Hematopoietic multipotent progenitor cell treated with erythropoietin and hydrocortisone succinate and interleukin-3 and kit ligand, for 8 days (in vitro differentiated cells): ENCODE measurements at places on chromosomes 16 and 17.

DNA sequence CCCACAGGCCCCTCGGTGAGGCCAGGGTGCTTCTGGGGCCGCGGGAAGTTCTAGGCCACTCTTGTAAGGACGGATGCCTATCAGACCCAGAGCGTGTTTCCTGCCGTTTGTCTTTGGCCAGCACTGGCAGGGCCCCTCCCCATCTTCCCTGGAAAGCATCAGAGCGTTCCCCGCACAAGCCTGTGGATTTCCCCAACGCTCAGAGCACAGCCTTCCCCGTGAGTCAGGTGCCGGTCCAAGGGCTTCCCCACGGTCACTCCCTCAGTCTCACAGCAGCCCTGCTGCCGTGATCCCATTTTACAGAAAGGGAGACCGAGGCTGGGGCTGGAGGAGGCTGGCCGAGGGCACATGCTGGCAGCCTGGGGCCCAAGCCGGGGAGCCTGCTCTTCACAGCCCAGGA lies 33.7 kb downstream of the CRISPLD2 start:
- DNase-seq = no peak

DNA sequence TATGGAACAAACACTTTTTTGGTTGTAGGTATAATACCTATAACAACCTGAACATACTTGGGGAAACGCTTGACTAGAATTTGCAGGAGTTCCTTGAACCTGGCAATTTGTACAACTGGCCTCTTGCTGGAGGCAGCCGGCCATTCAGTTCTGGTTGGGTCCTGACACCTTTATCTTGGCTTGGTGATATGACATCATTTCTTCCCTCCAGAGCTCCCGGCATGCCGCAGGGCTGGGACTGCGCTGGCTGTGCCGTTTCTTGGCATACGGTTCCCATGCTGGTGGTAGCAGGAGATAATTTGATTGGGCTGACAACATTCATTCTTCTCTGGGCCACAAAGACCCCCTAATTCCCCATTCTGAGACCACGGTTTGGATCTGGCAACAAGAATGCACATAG lies 87.5 kb downstream of the ASIC2 start:
- no peak for DNase-seq

- peak; percentile 18 for DNase-seq
These were observed 789 bp downstream of the CSNK1D start for GRCh38 chr17:82272495-82273326.

DNA sequence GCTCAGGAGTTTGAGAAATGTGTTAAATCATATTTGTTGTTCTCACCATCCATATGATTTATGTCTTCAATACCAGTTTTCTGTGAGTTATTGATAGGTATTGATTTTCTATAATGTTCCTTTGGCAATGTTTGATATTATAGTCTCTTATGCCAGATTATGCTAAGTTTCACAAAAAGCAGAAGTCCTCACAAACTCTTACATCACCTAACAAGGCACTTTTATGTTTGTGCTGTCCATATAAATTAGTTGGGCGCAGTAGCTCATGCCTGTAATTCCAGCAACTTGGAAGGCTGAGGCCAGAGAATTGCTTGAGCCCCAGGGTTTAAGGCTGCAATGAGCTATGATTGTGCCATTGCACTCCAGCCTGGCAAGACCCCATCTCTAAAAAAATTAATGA lies 12.6 kb upstream of the UQCRC2 start:
- no peak for DNase-seq

DNA sequence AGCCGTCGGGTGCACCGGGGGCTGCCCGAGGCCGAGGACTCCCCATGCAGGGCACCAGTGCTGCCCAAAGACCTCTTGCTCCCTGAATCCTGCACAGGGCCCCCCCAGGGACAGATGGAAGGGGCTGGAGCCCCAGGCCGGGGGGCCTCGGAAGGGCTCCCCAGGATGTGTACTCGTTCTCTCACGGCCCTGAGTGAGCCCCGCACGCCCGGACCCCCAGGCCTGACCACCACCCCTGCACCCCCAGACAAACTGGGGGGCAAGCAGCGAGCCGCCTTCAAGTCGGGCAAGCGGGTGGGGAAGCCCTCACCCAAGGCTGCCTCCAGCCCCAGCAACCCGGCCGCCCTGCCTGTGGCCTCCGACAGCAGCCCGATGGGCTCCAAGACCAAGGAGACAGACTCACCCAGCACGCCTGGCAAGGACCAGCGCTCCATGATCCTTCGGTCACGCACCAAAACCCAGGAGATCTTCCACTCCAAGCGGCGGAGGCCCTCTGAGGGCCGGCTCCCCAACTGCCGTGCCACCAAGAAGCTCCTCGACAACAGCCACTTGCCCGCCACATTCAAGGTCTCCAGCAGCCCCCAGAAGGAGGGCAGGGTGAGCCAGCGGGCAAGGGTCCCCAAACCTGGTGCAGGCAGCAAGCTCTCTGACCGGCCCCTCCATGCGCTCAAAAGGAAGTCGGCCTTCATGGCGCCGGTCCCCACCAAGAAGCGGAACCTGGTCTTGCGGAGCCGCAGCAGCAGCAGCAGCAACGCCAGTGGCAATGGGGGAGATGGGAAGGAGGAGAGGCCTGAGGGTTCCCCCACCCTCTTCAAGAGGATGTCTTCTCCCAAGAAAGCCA lies 40.6 kb downstream of the SREBF1 start:
- DNase-seq = no peak

DNA sequence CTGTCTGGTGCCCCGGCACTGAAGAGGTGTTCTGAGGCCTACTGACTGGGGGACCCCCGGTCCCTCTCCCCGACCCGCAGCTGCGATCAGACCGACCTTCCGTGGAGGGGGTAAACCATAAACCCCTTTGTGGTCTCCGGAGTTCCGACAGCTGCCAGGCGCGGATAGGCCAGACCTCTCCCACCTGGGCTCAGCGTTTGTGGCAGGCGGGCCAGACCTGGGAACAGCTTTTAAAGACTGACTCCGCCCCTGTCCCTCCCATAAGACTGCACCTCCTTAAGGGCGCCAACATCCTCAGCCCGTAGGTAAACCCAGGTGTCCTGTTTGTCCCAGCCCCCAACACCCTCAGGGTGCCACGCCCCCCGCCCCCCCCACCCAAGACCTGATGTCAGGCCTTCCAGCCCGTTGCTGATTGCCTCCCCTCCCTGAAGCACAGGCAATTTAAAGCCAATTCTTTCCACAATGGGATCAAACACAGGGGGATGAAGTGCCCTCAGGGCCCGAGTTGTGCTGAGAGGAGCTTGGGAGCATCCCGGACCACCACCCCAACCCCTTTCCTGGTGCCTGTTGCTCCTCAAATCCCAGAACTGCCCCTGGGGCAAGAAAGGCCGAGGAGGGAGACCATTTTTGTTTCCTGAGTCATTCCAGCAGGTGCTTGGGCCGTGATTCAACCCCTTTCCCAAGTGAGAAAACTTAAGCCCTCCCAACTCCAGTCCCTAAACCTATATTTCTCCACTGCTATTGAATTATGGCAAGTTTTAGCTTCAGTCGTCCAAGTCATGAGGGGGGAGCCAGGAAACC lies at the start of gene SOX15:
TSS of gene SOX15 (minus strand) at position 204 of the 801 bp plus-strand sequence. CDS start 418 bp downstream, outside the sequence.
- no peak for DNase-seq

DNA sequence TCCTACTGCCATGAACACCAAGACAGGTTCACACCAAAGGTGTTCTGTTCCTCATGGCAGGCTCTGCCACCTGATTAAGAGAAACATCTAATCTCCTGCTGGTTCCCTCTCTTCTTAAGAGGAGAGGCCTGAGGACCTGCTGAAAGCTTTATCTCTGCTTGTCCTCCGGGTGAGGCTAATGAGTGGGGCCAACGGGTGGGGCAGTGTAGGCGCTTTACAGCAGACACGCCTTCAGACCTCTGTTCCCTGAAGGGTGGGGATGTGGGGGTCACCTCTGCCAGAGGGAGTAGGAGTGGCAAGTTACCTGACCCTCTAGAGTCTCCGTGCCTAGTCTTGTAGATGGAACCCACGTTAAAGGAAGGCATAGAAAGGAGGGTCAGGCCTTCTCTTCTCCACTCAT lies 4.2 kb upstream of the MRM1 start:
- DNase-seq = peak; percentile 70

DNA sequence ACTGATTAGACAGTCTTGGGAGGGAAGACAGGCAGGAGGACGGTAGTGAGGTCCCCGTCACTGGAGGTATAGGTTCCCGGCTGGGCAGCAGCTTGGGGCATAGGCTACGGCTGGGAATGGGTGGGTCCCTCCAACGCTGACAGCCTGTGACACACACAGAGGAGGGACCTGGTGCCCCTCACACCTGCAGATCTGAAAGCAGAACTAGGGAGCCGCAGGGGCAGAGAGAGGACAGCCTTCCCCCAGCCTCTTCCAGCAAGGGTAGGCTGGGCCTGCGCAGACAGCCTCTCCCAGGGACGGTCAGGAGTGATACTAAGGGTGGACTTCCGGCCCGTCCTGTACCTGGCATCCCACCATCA lies 2.0 kb downstream of the P2RX1 start:
- DNase-seq = peak; percentile 21

GRCh38 chr16:30997725-30998711 lies 12.4 kb downstream of the STX1B start:
- DNase-seq = no peak

DNA sequence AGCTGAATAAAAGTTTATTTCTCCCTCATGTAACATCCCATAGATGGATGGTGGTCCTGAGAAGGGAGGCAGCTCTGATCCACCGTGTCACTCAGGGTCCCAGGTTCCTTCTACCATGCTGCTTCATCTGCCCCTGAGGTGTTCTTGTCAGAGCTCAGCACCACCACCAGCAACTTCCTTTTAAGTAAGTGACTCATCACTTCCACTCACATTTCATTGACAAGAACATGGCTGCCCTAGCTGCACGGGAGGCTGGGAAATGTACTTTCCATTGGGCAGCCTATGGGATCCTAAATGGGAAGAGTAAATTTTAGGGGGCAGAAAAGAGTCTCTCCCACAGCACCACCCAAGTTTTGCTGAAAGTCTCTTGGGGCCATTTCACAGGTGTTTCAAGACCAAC lies 134.7 kb downstream of the USP31 start:
- DNase-seq = no peak

GRCh38 chr16:4110065-4110464 lies 6.2 kb downstream of the ADCY9 start:
- DNase-seq = no peak

DNA sequence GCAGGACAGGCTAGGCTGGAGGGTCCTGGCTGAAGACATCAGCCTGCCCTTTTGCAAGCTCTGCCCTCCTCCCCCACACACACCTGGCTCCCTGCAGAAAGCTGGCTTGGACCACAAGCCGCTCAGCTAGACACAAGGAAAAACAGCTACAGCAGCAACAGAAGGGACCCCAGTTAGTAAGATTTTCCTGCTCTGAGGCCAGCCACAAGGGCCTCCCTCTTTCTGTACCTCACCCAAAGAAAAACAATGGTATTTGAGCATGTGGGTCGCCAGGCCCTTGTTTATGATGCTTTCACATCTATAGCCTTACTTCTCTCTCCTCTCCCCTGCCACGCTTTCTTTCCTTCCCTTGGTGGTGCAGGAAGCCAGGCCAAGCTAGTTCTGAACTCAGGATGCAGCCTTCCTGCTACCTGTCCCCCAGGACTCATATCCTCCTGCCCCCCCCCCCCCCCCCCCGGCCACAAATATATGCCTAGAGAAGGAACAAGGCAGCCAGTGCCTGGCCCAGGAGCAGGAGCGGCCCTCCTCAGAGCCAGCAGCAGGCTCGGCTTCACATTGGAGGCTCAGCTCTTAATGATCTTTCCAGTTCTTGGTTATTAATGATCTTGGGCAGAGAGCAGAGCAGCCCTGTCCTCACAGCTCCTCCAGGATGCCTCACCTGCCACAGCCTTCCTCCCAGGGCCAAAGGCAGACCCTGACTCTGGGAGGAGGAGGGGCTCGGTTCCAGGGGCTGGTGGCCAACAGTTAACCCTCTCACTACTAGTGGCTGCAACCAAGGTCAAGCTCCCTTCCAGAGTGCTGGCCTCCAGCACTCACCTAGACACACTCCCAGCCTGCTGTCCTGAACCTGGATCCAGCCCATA lies 19.5 kb downstream of the GRIN2C start:
- no peak for DNase-seq

- no peak for DNase-seq
These were observed 107.7 kb upstream of the NOL11 start for GRCh38 chr17:67610061-67610460.

DNA sequence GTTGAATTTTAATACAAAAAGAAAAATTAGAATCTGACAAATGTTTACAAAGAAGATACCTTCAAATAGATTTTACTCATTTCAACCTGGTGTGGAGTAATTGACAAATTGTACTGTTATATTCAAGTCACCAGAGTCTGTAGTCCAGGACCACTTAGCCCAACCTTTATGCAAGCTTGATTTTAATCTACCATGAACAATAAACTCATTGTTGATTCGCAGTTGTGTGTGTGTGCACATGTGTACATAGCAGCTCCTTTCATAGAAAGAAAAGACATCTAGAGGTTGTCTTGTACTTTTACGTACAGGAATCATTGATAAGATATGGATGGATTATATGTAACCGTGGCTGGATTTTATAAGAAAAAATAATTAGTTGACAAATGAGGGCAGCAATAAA lies 20.7 kb upstream of the LRRC37A start:
- no peak for DNase-seq

DNA sequence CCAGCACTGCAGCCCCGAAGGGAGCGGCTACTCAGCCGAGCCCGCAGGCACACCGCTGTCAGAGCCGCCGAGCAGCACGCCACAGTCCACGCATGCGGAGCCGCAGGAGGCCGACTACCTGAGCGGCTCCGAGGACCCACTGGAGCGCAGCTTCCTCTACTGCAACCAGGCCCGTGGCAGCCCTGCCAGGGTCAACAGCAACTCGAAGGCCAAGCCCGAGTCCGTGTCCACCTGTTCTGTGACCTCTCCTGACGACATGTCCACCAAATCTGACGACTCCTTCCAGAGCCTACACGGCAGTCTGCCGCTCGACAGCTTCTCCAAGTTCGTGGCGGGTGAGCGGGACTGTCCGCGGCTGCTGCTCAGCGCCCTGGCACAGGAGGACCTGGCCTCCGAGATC lies 42.4 kb downstream of the SREBF1 start:
- no peak for DNase-seq

GRCh38 chr17:82386881-82387704 lies 15.5 kb downstream of the UTS2R start:
- no peak for DNase-seq

DNA sequence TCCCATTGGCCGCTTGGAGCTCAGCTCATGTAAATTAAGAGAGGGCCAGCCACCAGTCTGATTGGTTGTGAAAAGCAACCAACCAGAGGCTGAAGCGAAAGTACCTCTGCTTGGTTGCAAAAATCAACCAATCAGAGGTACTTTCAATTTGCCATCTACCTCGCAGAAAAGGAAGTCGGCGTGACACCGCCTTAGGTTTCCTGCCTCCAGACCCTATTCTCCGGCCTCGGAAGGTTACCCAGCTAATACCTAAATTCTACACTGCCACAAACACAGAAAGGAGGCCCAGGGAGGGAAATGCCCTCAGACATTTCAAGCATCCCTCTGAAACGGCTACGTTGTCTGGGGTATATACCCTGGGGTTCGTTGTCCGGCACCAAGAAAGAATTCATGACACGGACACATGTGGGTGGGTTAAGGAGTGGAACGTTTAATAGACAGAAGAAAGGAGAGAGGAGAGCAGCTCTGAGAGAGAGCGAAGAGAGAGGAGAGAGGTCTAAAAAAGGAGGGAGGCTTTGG lies 481.3 kb downstream of the TMEM114 start:
- no peak for DNase-seq

GRCh38 chr16:46427340-46428107 lies 193.7 kb downstream of the SHCBP1 start:
- no peak for DNase-seq
